ENCODE measurements at places on chromosomes 2 and 18. TPM values are rescaled to one million over a fixed set of nuclear protein-coding genes. Genes with fewer than 3 reads are reported as not detected.

HOXD11 gene
- not detected for total RNA-seq

- DNase-seq: no peak
- H3K4me3 ChIP-seq: no peak overlapping the region
- H3K27ac ChIP-seq: no peak overlapping the region
Measured at GRCh38 chr2:148955798-148956197, 80.8 kb downstream of the KIF5C start.

FABP1 gene
- total RNA-seq: not detected

DNA sequence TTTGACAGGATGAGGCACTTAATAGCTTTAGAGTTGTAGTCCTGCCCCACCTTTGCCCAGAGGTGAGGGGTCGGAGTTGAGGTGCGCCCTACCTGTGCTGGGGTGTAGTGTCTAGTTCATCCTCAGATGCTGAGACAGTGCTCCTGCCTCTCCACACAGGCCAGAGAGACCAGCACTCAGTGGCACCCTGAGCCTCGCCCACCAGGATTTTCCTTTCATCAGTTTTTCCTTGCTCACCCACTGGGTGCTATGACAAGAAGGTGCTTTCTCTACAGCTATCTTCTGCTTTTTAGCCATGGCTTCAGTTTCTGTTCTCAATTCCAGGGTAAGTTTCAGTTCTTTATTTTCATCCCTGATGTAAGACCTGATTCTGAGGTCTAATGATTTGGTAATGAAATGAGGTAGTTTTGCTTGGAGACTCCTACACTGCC is 16.8 kb upstream of the TMEM131 start:
- H3K4me3 ChIP-seq: no peak overlapping the region
- H3K27me3 ChIP-seq: no peaks in the 10 kb centered on the region
- no peak for DNase-seq
- H3K4me1 ChIP-seq: no peaks in the 10 kb centered on the region
- H3K36me3 ChIP-seq: no peaks in the 10 kb centered on the region

ACMSD gene
- not detected for total RNA-seq

GRCh38 chr2:54667726-54668650 is 55.5 kb upstream of the EML6 start:
- H3K4me1 ChIP-seq: peaks cover 31% of the 10 kb centered on the region
- H3K36me3 ChIP-seq: no peaks in the 10 kb centered on the region
- H3K27ac ChIP-seq: peak overlapping the region; percentile 78
- H3K27me3 ChIP-seq: no peaks in the 10 kb centered on the region

- peak overlapping the region; percentile 14 for H3K27ac ChIP-seq
- no peaks in the 10 kb centered on the region for H3K4me1 ChIP-seq
- H3K36me3 ChIP-seq: no peaks in the 10 kb centered on the region
- no peak for DNase-seq
Measured at GRCh38 chr18:24054130-24054529, 39.6 kb downstream of the TTC39C start.

DLX2 gene
- not detected for total RNA-seq
